ENCODE measurements at places on chromosomes 6 and 20.

DNA sequence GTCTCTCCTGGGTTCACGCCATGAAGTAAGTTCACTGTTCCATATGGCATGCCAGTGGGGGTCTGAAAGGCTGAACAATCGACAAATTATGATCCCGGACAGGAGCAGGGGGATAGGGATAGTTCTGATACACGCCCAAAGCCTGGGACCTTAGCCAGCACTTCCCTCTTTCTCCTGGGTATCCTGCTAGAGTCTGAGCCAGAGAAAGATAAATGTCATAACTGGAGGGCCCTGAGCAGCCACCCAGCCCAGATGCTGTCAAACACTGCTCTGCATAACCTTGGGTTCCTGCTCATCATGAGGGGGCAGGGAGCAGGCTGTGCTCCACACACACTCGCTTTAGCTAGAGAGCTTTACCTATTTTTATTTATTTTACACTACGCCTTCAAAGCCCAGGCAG is 12.3 kb downstream of the EDEM2 start:
- DNase-seq, result no peak

- DNase-seq, result no peak
These were observed 35.6 kb upstream of the MICB start for GRCh38 chr6:31462026-31462963.

GRCh38 chr6:45619211-45619760 is 241.6 kb upstream of the SUPT3H start:
- DNase-seq, result no peak

DNA sequence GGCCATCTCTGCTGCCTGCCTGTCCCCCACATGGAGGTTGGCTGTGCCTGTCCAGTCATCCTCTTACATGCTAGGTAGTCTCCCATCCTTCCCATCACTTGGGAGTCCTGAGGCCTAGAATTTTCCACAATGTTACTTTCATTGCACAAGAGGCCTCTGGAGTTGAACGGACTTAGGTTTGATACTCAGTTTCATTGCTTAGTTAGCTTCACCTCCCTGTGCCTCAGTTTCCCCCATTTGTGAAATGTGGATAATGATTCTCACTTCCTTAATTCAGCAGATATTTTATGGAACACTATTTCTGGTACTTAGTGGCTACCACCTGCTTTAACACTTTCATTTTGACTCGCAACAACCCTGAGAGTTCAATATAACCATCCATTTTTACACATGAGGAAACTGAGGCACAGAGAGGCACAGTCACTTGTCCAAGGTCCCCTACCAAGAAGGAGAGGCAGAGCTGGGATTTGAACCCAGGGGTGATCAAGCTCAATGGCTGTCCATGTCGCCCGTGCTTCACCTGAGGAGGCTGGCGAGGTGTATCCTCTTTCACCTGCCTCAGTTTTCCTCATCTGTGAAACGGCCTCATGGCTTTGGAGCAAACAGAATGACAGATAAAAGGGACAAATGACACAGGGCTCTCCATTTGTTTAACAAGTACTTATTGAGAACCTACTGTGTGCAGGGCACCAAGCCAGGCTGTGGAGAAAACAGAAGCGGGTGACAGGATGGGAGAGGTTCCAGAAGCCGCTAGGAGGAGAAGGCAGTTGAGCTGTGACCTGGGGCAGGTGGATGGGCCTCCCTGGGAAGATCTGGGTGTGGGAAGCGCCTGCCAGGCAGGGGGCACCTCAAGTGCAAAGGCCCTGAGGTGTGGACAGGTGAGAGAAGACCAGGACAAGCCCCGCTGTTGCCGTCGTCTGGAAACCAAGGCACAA is 154.3 kb upstream of the PTPN1 start:
- DNase-seq, result no peak

- no peak for DNase-seq
These were observed 83.6 kb downstream of the TMEM170B start for GRCh38 chr6:11621119-11621518.

DNA sequence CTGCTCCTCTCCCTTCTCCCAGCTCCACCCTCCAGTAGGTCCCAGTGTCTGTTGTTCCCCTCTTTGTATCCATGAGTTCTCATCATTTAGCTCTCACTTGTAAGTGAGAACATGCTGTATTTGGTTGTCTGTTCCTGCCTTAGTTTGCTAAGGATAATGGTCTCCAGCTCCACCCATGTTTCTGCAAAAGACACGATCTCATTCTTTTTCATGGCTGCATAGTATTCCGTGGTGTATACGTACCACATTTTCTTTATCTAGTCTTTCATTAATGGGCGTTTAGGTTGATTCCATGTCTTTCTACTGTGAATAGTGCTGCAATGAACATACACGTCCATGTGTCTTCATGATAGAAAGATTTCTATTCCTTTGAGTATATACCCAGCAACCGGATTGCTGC is 136.6 kb downstream of the MYLK4 start:
- DNase-seq, result no peak

DNA sequence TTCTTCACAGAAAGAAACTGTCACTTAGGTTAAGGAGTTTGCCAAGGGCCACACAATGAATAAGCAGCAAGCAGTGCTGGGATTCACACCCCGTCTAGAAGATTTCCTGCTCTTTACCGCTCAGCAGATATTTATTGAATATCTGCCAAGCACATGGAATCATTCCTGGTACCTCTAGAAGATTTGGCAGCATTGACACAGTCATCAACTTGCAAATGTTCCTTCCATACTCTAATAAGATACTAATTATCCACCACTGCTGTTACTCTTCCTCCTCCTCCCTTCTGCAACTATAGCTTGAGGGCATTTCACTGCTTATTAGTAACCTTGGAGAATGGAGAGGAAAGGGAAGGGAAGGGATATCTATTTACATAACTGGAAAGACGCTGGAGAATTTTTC is 13.0 kb downstream of the MOXD1 start:
- no peak for DNase-seq

GRCh38 chr6:139695361-139695760 is 320.9 kb upstream of the CITED2 start:
- no peak for DNase-seq

- DNase-seq, result no peak
These were observed 22.4 kb downstream of the MANBAL start for GRCh38 chr20:37311710-37312355.

GRCh38 chr6:86477500-86478148 is 459.7 kb upstream of the HTR1E start:
- no peak for DNase-seq

DNA sequence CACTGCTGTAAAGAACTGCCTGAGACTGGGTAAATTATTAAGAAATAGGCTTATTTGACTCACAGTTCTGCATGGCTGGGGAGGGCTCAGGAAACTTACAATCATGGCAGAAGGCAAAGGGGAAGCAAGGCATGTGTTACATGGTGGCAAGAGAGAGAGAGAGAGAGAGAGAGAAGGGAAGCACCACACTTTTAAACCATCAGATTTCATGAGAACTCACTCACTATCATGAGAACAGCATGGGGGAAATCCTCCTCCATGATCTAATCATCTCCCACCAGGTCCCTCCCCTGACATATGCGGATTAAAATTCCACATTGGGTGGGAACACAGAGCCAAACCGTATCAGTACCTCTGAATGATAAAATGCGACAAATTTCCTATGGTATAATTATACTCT is 203.9 kb upstream of the MARCKS start:
- DNase-seq, result no peak

GRCh38 chr6:14455427-14455826 is 337.9 kb downstream of the CD83 start:
- DNase-seq, result no peak

DNA sequence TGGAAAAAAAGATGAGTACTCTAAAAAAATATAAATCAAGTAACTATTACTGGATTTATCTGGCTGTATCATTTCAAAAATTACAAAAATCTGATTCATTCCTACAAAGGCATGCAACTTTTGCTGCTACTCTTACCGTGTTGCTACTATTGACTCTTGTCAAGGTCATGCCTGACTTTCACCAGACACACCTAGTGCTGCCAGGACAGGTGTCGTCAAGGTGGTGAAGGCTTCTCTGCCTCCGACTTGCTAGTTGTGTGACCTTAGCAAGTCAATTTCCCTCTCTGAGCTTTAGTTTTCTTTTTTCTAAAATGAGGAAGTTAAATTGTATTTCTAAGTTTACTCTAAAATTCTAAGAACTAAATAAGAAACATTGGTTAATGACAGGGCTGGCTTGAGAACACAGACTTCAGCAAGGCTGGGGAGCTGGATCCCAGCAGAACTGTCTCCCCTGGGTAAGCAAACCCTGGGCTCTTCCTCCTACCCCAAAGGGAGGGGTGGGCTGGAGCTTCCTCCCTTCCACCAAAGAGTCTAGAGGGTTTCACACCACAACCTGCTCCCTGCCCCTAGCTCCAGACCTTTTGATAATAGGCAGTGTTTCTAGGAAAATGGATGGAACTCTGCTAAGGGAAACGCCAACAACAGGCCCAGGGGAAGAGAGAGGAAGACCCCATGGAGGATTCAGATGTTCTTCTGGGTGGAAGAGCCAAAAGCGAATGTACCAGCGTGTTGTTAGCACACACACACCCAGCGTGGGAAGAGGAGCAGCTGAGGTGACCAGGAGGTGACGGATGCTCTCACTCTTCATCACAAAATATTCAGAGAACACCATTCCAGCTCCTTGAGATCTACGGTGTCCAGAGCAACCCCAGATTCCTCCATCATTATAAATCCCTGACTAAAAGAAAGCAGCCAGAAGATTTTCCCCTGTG is 47.9 kb upstream of the CITED2 start:
- DNase-seq, result no peak

GRCh38 chr20:57266291-57267157 is at the start of gene BMP7:
BMP7 (minus strand) TSS chr20:57266641; CDS start chr20:57266122, 519 bp downstream.
- no peak for DNase-seq

- DNase-seq, result no peak
These were observed 66.0 kb upstream of the UTRN start for GRCh38 chr6:144219056-144219685.

DNA sequence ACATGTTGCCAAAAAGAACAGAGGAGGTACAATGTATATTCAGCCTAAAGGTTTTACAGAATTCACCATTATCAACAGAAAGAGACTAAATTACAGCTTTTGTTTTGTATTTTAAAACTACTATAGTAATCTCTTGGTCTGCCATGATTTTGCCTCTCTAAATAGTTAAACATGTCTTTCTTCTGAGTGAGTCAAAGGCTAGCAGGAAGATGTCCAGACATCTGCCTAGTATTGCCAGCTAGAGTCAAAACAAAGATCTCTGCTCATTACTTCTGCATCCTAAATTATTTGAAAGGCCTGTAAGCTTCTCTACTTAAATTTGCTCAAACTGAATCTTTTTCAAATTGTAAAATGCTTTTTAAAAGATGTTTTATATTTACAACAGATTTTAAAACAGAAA is 8.8 kb downstream of the ASF1A start:
- no peak for DNase-seq

DNA sequence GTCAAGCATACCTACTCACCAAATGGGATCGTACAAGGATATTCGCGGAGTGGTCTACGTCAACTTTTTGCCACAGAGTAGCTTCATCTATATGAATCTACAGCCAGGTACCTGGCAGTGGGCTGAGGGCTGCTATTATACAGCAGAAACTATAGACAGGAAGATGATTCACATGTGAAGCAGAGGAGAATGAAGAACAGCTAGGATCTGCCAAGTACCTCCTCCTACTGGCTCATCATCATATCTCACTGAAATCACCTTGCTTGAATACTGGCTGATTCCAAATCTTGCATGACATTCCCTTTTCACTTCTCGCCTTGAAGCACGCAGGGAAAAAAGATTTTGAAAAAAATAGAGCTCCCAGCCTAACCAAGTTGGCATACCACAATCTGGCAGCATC is 488.7 kb upstream of the NRSN1 start:
- DNase-seq, result no peak

DNA sequence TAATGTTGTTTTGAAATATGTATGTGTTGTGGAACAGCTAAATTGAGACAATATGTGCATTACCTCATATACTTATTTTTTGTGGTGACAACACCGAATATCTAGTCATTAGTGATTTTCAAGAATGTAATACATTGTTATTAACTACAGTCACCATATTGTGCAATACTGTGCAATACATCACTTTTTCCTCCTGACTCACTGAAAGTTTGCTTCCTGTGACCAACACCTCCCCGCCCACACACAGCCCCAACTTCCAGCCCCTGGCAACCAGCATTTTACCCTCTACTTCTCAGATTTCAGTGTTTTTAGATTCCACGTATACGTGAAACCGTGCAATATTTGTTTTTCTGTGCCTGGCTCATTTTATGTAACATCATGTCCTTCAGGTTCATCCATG is 627.9 kb downstream of the PRKN start:
- no peak for DNase-seq

DNA sequence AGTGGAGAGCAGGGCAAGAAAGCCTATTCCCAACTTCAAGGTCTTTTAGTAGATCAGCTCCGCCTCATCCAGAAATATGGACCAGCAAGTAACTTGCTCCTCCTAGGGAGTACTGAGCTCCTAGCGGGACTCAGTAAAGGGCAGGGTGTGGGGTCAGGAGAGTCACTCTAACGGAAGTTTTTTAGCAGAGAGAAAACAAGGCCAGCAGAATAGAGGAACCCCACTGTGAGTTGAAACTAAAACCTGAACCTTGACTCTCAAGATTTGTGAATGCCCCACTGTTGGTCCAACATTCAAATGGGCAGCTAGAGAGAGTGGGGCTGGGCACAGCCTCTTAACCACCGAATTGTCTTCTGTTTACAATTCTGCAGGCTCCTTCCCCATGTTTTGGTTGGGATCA is 244.8 kb downstream of the FARS2 start:
- DNase-seq, result no peak

DNA sequence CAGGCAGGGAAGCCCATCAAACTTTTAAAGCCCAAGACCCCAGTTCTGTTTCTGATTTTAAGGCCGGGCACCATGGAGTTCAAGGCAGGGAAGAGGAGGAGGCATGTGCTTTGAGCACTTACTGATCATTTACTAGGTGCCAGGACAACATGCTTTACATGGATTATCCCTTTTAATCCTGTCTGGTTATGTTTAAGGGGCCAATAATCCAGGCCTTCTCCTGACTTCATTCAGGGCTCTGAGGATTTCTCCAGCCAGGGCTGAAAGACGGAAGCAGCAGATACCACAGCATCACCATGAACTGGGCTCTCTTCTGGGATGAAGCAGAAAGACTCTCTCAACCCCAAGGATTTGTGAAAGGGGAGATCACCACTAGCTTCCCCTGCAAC is 4.1 kb downstream of the CCND3 start:
- DNase-seq, result no peak

- DNase-seq, result no peak
These were observed 660.4 kb downstream of the CD109 start for GRCh38 chr6:74356391-74356790.
